ENCODE measurements at places on chromosomes 6 and 20.

DNA sequence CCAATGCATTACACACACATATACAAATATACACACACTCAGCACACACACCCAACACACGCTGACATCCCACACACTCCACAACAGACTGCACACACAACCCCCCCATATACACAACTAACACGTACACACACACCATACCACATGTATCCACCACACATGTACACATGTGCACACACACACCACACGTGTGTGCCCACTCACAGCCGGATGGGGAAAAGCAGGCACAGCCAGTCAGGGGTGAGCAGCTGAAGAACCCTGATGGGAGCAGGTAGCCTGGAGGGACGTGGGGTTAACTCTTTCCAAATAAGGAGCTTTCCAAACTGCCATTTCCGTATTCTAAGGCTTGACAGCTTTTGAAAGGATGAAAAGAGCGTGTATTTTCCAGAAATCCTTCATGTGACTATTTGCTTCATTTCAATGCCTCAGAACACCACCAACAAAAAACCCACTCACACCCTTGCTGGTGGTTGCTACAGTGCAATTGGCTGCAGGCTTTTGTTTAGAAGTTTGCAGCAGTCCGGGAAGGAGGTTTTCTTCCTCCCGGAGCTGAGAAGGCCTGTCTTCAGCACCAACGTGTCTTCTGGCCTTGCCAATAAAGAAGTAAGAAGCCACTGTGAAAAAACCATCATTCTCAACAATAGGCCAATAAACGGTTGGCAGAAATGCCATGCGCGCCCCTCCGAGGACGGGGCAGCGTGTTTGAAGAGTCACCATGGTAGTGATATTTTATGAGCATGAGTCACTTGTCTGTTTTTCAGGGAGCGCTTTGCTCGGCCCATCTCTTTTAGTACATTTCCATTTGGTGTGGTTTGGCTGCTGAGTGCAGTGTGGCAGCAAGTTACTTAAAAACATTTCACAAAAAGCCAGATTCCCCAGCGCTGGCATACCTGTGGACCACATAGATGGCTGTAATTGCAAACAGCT, 131.3 kb upstream of the GMDS start:
- DNase-seq = no peak

DNA sequence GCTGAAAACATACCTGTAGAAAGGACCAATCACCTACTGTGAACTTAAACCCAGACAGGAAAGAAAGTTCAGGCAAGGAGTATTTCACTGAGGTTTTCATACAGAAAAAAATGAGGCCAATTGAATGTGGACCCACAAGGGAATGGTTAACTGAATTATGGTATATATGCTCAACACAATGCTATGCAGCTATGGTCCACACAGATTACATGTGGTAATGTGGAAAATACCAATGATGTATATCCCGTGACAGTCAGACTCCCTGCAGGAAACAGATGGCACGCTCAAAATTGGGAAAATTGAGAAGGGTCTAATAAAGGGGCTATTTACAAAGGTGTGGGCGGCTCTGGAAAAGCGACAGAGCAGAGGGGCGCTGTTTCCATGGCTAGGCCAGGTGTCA, 47.1 kb upstream of the PIM1 start:
- DNase-seq = no peak

DNA sequence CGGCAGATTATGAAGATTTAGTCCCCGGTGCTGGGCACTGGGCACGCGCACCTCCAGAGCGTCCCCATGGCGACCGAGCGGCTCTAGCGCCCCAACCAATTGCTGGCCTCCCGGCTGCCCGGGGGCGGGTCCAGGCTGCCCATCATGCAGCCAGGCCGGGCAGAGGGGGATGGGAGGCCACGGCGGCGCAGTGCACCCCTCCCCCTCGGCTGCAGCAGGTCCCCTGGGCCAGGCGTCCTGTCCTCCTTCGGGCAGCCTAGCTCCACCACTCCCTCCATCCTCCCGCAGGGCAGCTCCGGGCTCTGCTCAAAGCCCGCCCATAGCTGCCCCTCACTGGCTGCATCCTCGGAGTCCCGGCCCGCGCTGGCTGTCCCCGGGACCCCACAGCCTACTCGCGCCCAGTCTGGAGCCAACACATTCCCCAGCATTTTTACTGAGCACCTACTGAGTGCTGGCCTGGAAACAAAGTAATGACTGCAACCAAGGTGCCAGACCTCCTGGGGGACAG, 99.4 kb downstream of the ASXL1 start:
- no peak for DNase-seq

GRCh38 chr6:121520337-121521163, 85.1 kb downstream of the GJA1 start:
- no peak for DNase-seq

All from activated CD4-positive, CD25-positive, alpha-beta regulatory T cell treated with anti-CD3 and anti-CD28 coated beads, Interleukin-2, amount 50 U/mL, for 72 hours (primary cell).